ENCODE measurements at places on chromosomes 7 and 10.

- no peaks in the 10 kb centered on the region for H3K27me3 ChIP-seq
- H3K27ac ChIP-seq, result no peak overlapping the region
- H3K4me1 ChIP-seq, result peaks cover 12% of the 10 kb centered on the region
- no peak for DNase-seq
- H3K36me3 ChIP-seq, result no peaks in the 10 kb centered on the region
Measured at GRCh38 chr10:46293832-46294640, 7.2 kb downstream of the ANTXRL start.

GRCh38 chr7:106793015-106793975 is 71.8 kb upstream of the PIK3CG start:
- DNase-seq, result no peak
- no peaks in the 10 kb centered on the region for H3K36me3 ChIP-seq
- no peak overlapping the region for H3K27ac ChIP-seq
- no peak overlapping the region for H3K4me3 ChIP-seq

- no peak for DNase-seq
- no peak overlapping the region for H3K4me3 ChIP-seq
- no peaks in the 10 kb centered on the region for H3K36me3 ChIP-seq
- H3K27ac ChIP-seq, result no peak overlapping the region
Measured at GRCh38 chr10:61140765-61141392, 196.9 kb upstream of the RHOBTB1 start.

GRCh38 chr7:141593134-141593533 is 41.9 kb downstream of the AGK start:
- peaks cover 55% of the 10 kb centered on the region for H3K36me3 ChIP-seq
- no peak for DNase-seq
- H3K27me3 ChIP-seq, result no peaks in the 10 kb centered on the region

DNA sequence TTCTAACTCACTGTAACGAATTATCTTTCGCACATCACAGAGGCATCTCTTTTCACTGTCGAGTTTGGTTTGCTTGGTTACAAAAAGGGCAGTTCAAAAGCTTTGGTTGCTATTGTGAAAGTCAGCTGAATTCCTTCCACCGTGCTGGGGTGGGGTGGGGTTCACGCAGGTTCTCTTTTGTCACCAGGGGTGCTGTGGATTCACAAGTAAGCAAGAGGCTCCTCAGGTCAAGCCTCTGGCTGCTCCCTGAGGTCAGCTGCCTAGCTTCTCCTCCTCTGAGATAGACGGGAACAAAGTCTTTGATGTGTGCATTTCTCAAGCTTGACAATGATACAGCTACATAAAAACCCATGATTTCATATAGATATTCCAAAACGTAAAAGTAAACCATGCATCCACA is 47.7 kb downstream of the EGFR start:
- no peak overlapping the region for H3K27ac ChIP-seq
- peaks cover 18% of the 10 kb centered on the region for H3K27me3 ChIP-seq
- DNase-seq, result no peak
- H3K36me3 ChIP-seq, result no peaks in the 10 kb centered on the region

DNA sequence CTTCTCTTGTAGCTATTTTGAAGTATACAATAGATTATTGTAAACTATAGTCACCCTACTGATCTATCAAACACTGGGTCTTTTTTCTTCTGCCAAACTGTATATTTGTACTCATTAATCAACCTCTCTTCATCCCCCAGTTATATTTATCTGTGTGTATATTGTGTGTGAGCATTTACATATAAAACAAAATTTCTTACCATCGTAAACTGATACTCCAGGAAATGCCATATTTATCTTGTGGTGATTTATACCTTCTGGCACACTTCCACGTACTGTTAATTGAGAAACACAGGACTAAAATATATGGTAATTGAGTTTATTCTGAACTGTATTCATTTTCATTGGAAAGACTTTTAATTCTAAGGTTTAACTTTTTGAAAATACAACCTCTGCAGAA is 18.9 kb downstream of the ANLN start:
- no peak overlapping the region for H3K4me3 ChIP-seq
- no peak for DNase-seq
- no peaks in the 10 kb centered on the region for H3K4me1 ChIP-seq
- no peaks in the 10 kb centered on the region for H3K27me3 ChIP-seq

DNA sequence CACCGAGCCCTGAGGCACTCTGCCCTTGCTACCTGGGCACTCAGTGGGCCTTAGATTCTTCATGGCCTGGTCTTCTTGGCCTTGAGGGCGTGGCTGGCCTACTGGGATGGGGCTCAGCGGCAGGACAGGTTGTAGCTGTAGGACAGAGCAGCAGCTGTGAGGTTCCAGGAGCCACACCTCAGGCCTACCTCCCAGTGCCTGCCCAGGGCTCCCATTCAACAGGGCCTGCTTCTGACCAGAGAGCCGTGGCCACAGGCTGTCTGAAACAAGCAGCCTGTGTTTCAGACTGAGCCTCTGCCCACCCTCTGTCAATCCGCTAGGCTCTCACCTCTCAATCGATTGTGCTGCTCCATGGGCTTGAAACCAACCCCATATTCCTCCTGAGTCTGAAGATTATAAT is 928.0 kb upstream of the ZNF722 start:
- H3K4me3 ChIP-seq, result no peak overlapping the region
- no peaks in the 10 kb centered on the region for H3K27me3 ChIP-seq

DNA sequence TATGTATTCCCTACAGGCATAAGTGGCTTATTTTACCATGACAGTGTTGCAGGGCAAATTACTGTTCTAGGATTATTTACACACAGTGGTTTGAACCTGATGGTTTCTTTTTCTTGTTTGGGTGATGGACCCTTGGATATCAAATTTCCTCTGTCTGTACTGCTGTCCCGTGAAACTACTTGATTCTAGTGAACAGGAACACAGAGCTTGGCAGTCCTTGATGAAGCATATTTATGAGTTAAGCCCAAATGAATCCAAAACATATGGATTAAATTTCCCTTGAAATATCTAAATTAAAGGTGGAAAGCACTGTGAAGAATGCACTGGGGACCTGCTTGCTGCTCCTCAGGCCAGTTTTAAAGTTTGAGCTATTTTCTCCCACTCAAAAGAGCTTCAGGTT is 635.3 kb downstream of the INHBA start:
- H3K4me1 ChIP-seq, result no peaks in the 10 kb centered on the region
- no peaks in the 10 kb centered on the region for H3K36me3 ChIP-seq
- H3K27ac ChIP-seq, result no peak overlapping the region
- H3K27me3 ChIP-seq, result peaks cover 3% of the 10 kb centered on the region

- no peaks in the 10 kb centered on the region for H3K4me1 ChIP-seq
- no peaks in the 10 kb centered on the region for H3K36me3 ChIP-seq
- no peaks in the 10 kb centered on the region for H3K27me3 ChIP-seq
- DNase-seq, result no peak
- no peak overlapping the region for H3K4me3 ChIP-seq
Measured at GRCh38 chr10:83673316-83673715, 466.0 kb upstream of the GHITM start.

DNA sequence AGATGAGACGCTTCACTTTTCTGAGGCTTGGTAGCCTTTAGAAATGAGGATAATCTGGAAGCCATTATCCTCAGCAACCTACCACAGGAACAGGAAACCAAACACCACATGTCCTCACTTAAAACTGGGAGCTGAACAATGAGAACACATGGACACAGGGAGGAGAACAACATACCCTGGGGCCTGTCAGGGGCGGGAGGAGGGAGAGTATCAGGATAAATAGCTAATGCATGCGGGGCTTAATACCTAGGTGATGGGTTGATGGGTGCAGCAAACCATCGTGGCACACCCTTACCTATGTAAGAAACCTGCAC is 48.9 kb downstream of the LRGUK start:
- no peak for DNase-seq
- no peak overlapping the region for H3K4me3 ChIP-seq
- no peaks in the 10 kb centered on the region for H3K27me3 ChIP-seq
- H3K27ac ChIP-seq, result no peak overlapping the region

- H3K27me3 ChIP-seq, result no peaks in the 10 kb centered on the region
- H3K27ac ChIP-seq, result no peak overlapping the region
- peaks cover 13% of the 10 kb centered on the region for H3K36me3 ChIP-seq
- no peak for DNase-seq
- no peaks in the 10 kb centered on the region for H3K4me1 ChIP-seq
Measured at GRCh38 chr10:132716691-132717490, 69.1 kb downstream of the NKX6-2 start.

DNA sequence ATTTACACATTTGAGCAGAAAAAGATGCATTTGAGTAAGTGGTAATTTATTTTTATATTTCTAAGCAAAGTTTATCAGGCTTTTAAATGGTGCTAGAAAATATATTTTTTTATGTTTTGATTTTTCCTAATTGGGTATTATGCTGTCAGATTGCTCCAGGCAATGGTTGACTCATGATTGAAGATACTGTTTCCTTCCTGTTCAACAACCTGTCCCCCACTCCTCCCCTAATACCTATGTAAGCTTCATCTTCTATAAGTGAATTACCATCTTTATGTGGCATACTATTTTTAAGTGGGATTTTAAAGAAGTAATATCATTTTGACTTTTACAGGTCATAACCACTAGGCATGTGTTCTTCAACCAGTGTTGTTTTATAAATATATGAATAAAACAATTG is 21.4 kb downstream of the TSPAN13 start:
- H3K4me3 ChIP-seq, result no peak overlapping the region
- no peak for DNase-seq
- peaks cover 9% of the 10 kb centered on the region for H3K27me3 ChIP-seq
- H3K36me3 ChIP-seq, result no peaks in the 10 kb centered on the region
- H3K27ac ChIP-seq, result no peak overlapping the region

DNA sequence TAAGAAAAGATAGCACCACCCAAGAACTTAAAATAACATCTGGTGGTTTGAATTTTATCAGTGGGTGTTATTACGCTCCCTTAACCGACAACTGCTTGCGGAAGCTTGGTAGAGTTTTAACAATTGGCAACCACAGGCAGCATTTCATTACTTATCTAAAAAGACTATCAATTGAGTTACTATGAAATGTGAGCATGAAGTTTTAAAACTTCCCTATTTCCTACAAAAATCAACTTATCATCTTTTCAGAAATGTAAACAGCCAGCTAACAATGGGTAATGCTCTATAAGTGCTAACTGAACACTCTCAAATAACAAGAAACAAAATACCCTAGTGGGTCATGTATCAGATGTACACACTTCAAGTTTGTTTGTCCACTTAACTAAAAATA is 68.8 kb downstream of the OSBPL3 start:
- H3K27ac ChIP-seq, result peak overlapping the region; percentile 88
- H3K4me1 ChIP-seq, result peaks cover 57% of the 10 kb centered on the region
- no peak for DNase-seq
- H3K36me3 ChIP-seq, result peaks cover 24% of the 10 kb centered on the region
- H3K27me3 ChIP-seq, result no peaks in the 10 kb centered on the region

- DNase-seq, result no peak
- no peaks in the 10 kb centered on the region for H3K4me1 ChIP-seq
- H3K36me3 ChIP-seq, result no peaks in the 10 kb centered on the region
- peaks cover 5% of the 10 kb centered on the region for H3K27me3 ChIP-seq
- no peak overlapping the region for H3K4me3 ChIP-seq
Measured at GRCh38 chr7:42347616-42348015, 110.6 kb upstream of the GLI3 start.

DNA sequence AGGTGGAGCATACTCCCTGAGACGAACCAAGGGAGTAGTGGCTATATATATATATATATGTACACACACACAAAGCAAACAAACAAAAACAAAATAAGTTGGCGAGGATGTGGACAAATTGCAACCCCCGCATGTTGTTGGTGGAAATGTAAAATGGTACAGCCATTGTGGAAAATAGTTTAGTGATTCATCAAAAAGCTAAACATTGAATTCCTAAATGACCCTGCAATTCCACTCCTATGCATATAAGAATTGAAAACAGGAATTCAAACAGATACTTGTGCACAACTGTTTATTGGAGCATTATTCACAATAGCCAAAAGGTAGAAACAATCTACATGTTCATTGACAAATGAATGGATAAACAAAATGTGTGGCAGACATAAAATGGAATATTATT is 407.9 kb downstream of the KCNMA1 start:
- no peak overlapping the region for H3K4me3 ChIP-seq
- H3K27me3 ChIP-seq, result peaks cover 4% of the 10 kb centered on the region
- H3K27ac ChIP-seq, result no peak overlapping the region

- H3K4me3 ChIP-seq, result no peak within 1 kb of the TSS
- no peak for DNase-seq
- H3K27ac ChIP-seq, result no peak within 1 kb of the TSS
- H3K27me3 ChIP-seq, result peaks cover 11% of the 10 kb centered on the region
- H3K4me1 ChIP-seq, result no peaks in the 10 kb centered on the region
- H3K36me3 ChIP-seq, result no peaks in the 10 kb centered on the region
Measured at GRCh38 chr10:96358851-96359540, at the start of gene OPALIN. Gene OPALIN (minus strand): TSS chr10:96359002. CDS start chr10:96358896, 106 bp downstream.

- no peak overlapping the region for H3K4me3 ChIP-seq
- H3K27ac ChIP-seq, result no peak overlapping the region
- no peak for DNase-seq
- H3K36me3 ChIP-seq, result no peaks in the 10 kb centered on the region
Measured at GRCh38 chr7:35411331-35411730, 157.4 kb upstream of the TBX20 start.

GRCh38 chr7:22110881-22111280 is 165.2 kb upstream of the CDCA7L start:
- no peak overlapping the region for H3K4me3 ChIP-seq
- DNase-seq, result no peak
- H3K36me3 ChIP-seq, result no peaks in the 10 kb centered on the region
- H3K27me3 ChIP-seq, result no peaks in the 10 kb centered on the region
- H3K4me1 ChIP-seq, result no peaks in the 10 kb centered on the region
- no peak overlapping the region for H3K27ac ChIP-seq

DNA sequence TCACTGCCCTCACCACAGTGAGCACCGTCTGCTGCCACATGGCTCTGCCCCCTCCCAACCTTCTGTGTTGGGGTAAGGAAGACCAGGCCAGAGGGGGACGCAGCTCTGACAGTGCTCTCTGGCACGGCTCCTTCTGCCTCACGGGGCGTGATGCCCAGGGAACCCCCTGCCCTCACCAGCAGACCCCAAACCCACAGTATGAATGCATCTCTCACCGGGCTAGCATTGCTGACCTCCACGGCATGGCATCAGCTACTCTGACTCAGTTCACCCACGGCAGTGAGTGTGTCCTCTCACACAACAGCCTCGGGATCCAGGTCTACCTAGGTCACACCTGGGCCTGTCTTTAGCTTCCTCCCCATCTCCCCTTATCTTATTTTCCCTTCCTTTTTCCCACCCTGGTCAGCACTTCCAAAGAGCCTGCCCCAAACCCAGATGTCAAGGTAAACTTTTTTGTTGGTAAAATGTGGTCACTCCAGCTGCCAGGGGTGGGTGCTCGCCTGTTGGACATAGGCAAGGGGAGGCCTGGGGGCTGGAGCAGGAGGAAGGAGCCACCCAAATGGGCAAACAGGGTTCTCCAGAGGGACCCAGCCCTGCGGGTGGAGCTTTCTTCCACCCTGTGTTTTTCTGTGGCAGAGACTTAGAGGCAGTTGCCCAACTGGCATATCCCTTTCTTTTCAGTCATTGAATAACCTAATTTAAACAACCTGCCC is 4.4 kb downstream of the CALML3 start:
- no peak overlapping the region for H3K27ac ChIP-seq
- no peaks in the 10 kb centered on the region for H3K27me3 ChIP-seq
- no peaks in the 10 kb centered on the region for H3K36me3 ChIP-seq
- H3K4me1 ChIP-seq, result no peaks in the 10 kb centered on the region
